Activated T-cell treated with anti-CD3 and anti-CD28 coated beads for 48 hours (primary cell): ENCODE measurements at places on chromosomes 12 and 14.
A peak's percentile ranks its signal among the peaks of the same experiment; 100 is the strongest.

DNA sequence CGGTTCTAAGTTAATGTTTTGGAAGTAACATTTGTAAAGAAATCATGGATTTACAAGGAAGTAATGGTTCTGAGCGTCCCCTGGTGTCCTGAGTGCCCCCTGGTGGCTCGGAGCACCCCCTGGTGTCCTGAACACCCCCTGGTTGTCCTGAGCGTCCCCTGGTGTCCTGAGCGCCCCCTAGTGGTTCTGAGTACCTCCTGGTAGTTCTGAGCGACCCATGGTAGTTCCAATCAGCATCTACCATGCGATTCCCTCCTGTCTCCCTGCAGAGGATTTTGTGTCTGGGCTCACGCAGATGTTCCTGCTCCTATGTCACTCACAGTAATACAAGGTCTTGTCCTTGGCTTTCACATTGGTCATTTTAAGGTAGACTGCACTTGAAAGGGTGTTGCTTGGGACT lies 1352.9 kb downstream of the TMEM121 start:
- DNase-seq = peak; percentile 62

- DNase-seq = no peak
These were observed 5.9 kb downstream of the POMT2 start for GRCh38 chr14:77314539-77315457.

DNA sequence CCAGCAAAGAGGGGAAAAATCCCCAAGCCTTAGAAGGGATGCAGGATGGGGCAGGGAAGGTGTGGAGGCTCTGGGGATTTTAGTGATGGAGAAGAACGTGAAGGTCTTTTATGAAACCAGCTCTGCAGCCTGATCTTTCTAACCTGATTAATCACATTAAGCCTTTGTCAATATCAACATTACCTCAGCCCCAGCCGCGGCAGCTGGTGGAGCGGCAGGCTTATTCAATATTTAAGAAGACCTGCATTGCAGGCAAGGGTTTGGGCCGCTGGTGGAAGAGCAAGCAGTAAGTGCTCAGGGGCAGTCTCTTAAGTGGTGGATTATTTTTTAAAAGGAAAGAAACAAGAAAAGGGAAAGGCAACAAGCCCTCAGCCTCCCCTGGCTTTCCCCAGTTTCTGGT lies 16.6 kb downstream of the RPH3A start:
- DNase-seq = no peak

GRCh38 chr12:109833307-109834189 lies at the start of gene TRPV4:
Gene TRPV4, minus strand, starts transcription at chr12:109833398. Its CDS starts 18,602 bp downstream, at chr12:109814796.
- DNase-seq = no peak

GRCh38 chr14:94930690-94931089 lies 160.8 kb upstream of the GSC start:
- DNase-seq = no peak

- no peak for DNase-seq
These were observed 170.0 kb upstream of the SLC16A7 start for GRCh38 chr12:59425798-59426197.

DNA sequence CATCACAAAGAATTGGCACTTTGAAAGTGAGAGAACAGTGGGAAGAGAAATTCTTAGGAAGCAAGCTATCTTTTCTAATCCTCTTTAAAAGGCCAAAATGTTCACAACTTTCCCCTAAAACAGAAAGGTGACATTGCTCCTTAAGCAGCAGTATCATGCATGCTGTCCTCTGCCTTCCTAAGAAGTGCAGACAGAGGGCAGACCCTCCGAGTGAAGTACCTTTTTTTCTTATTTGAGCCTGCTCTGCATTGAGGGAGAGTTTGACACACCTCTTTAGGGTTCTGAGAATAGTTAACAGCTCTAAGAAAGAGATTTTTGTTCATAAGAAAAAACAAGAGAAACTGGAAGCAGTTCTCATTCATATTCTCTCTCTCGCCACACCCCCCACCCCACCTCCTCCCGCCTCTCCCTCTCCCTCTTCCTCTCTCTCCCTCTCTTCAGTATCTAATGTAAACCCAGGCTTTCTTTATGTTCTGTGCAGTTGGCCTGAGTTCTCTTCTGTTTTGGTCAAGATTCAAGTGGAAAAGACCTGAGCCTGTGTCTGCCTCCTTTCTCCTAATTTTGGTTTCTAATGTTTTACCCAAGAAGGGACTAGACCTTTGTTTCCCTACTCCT lies 709.1 kb downstream of the DIO2 start:
- DNase-seq = no peak

- no peak for DNase-seq
These were observed 159.4 kb upstream of the PLEKHG7 start for GRCh38 chr12:92543359-92543758.

DNA sequence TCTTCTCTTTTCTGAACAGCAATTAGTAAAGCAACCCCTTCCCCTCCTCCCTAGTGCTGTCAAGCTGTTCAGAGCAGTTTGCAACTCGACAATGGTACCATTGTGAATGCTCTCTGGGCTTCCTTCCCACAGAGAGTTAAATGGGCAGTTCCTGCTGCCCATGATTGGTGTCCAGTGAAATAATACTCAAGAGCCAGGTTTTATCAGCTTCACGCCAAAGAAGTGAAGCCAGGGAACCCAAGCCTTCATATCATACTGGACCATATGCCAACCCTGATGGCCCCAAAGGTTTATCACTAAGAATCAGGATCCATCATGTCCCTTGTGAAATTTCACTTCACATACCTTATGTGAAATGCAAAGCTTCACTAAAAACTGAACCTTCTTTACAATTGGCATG lies 24.7 kb downstream of the INSM2 start:
- DNase-seq = no peak
